Hypothalamus (tissue), 51 donors: ENCODE measurements at places on chromosomes 3 and 15.

- no peak for DNase-seq
Observed at GRCh38 chr15:81293728-81294515, 30.0 kb downstream of the STARD5 start.

GRCh38 chr3:98628317-98628716, 34.9 kb upstream of the CPOX start:
- DNase-seq = no peak

- DNase-seq = no peak
Observed at GRCh38 chr3:186496635-186497034, 47.5 kb downstream of the CRYGS start.

DNA sequence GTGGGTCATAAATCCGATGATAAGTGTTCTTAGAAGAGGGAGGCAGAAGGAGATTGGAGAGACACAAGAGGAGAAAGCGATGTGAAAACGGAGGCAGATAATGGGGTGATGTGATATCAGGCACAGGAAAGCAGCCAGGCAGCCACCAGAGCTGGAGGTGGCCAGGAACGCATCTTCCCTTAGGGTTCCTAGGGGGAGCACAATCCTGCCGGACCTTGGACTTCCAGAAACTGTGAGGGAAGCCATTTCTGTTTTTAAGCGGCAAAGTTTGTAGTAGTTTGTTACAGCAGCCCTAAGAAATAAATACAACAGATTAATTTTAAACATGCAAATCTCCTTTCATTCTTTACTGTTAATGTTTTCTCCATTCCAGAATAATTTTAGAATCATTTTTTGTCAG, 259.9 kb upstream of the TMC3 start:
- no peak for DNase-seq

DNA sequence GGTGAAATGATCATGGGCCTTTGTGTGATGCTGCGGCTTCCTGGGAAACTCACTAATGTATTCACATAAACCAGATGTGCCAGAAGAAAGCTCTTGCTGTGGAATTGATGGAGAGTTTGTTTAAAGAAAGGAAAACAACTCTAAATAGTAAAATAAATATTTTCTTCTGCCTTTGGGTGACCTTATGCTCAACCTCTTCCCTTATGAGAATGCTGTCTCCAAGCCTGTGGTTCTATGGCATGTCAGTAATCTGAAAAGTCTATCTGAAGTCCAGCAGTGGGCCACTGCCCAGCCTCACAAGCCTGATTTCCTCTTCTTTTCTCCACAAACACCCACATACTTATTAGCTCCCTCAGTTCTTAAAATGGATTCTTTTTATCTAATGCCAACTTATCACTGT, 49.9 kb upstream of the PHLDB2 start:
- DNase-seq = no peak

DNA sequence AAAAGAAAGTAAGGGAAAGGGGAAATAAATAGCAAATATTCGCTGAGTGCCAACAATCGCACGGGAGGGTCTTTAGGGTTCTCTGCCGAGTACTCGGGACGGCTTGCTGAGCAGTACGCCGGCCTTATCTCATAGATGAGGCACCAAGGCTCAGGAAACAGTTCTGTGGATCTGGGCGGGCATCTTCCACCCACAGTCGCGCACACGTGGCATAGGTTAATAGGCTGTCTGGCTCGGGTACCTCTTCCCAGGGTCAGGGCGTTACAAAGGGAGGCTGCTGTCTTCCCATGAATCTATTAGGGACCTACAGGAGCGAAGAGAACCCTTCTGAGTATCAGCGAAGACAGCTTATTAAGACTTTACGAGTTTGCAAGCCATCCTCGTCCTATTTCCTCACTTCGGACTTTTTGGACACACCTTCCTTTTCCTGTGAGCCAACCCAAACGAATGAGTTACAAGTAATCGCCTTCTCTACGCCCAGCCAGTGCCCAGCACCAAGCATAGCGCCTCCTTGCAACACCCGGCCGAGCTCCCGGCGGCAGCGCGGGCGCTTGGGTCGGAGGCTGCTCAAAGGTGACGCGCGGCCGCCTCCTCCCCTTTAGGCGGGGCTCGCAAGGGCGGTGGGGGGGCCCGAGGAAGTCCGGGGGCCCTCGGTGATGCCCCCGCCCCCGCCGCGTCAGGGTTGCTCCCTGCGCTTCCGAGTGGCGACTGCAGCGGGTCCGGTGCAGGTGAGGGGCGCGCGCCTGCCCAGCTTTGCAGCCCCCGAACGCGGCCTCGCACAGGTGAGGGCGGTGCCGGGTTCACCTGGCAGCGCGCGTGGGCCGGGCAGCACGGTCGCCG, at the start of gene MCTP2:
Gene MCTP2, plus strand, starts transcription at position 679 of the 840 bp plus-strand sequence. CDS start 66,705 bp downstream, outside the sequence.
- DNase-seq = no peak

DNA sequence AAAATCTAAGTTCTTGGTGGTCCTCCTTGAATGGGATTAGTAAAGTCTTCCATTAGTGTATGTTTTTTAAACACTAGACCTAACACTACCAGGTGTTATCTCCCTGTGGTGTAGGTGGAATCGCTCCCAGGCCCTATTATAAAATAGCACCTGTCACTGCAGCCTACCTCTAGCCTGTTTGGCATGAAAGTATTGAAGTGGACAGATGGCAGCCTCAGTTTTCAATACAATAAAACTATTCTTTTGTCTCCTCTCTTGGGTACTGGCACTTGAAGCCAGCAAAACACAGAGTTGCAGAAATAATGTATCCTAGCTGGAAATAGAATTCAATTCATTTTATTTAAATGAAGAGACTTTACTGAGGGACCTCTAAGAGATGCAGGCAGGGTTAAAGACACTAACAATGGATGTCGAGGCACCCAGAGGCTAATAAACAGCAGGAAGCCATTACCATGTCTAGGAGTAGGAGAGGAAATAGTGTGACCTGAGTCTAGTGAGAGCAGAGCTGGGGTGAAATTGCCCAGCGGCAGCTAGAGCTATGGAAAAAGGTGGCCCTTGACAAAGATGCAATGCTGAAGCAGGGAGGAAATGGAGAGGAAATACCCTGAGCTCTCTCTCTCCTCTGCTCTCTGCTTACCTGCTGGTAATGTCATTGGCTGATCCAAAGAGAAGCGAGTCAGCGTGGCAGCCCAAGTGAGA, 49.1 kb upstream of the TMEM158 start:
- no peak for DNase-seq

DNA sequence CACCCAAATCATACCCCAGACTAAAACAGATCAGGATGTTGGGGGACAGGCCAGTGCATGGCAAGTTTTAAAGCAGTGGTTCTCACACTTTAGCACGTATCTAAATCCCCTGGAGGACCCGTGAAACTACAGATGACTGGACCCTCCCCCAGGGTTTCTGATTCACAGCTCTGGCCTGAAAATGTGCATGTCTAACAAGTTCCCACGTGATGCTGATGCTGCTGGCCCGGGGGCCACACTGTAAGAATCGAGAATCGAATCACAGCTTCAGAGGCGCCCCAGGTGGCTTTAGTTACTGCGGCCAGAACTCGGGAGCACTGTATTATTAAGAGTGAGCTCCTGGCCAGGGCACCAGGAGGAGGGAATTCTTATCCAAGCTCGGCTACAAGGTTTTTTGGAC, 11.6 kb downstream of the ADAMTS17 start:
- DNase-seq = no peak

DNA sequence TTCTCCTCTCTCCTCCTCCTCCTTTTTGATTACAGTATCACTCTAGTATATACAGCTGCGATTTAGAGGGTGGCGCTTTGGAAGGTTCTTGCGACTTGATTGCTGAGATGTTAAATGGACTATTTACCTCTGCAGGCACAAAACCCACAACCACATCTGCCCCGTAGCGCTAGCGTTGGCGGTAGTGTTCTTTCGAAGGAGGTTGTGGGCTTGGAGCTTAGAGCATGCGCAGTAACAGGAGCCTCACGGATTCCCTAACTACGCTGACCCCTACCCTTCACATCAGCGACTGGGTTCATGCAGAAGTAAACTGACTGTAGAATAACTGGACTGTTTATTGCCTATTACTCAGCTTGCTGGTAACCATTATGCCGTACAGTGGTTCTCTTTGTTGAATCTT, 58.0 kb downstream of the CGGBP1 start:
- DNase-seq = peak; percentile 4

- peak; percentile 11 for DNase-seq
Observed at GRCh38 chr15:39828374-39828931, 45.8 kb upstream of the FSIP1 start.

- no peak for DNase-seq
Observed at GRCh38 chr3:12479919-12480427, 4.3 kb upstream of the TSEN2 start.

GRCh38 chr15:25795712-25796111, 67.4 kb downstream of the ATP10A start:
- no peak for DNase-seq

DNA sequence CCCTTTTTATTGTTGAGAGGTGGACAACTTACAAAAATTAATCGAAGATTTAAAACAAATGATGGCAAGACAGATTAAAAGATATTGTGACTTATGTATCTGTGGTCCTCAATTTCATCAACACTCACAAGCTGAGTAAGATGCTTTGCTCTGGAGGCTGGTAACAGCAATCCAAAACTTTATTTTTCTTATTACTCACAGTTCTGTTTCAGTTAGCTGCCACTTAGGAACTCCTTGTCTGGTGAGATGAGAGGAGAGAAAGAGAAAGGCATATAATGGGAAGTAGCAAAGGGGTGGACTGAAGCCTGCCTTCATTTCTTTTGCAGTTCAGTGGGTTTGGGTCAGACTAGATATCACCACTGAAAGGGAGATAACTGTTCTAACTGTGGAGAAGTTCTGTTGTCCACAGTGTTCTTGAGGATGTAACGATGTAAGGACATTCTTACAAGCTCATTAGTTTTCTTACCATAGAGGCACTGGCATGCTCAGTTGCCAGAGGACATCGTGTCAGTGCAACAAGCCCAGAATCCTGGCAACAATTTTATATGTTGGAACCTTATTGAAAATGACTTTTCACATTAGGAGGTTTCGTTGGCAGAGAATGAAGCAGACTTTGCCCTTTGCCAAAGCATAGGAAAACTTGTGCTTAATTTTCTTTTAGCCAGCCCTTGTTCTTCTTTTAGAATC, 93.6 kb downstream of the PLCL2 start:
- DNase-seq = no peak

GRCh38 chr3:23002151-23002550, 201.0 kb upstream of the UBE2E2 start:
- DNase-seq = no peak

GRCh38 chr15:98684436-98684835, 36.1 kb downstream of the IGF1R start:
- no peak for DNase-seq

GRCh38 chr15:100787567-100788417, 91.8 kb upstream of the ALDH1A3 start:
- no peak for DNase-seq

DNA sequence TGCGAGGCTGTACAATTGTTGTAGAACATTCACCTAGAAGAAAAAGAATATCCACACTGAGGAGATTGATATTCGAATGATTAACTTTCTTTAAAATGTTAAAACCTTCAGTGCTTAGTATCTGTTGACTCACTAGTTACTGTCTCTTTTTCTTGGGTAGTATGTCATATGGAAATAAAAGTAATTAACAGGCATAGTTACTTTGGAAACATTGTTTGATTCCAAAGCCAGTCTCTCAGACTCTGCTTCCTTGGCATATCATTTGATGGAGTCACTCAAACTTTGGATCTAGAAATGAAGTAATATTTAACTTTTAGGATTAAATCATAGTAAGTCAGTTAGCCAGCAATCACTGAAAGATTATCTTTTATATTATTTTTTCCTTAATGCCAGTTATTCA, 63.4 kb downstream of the MAP2K5 start:
- DNase-seq = no peak

GRCh38 chr3:4988983-4989834, 10.0 kb downstream of the BHLHE40 start:
- DNase-seq = no peak

- DNase-seq = no peak
Observed at GRCh38 chr3:195762611-195763010, 41.8 kb downstream of the MUC20 start.

DNA sequence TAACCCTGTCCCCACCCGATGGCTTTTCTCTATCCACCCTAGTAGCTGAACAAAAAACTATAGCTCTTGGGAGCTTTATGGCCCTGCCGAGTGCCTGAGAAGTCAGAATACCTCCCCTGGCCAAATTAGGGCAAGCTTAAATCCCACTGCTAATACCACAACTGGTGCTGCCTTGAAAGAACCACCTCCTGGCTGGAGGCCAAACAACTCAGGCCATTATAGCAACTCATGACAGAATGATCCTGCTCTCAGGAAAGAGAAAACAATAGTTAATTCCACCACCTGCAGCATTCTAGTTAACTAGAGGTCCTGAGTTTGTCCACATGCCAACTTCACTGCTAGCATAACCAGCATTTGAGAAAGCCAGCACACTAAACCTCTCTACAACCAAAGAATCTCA, 123.2 kb downstream of the RTP4 start:
- no peak for DNase-seq

GRCh38 chr3:71310980-71311660, 272.4 kb downstream of the FOXP1 start:
- no peak for DNase-seq

- DNase-seq = no peak
Observed at GRCh38 chr3:152477422-152477821, 208.7 kb downstream of the MBNL1 start.

- DNase-seq = no peak
Observed at GRCh38 chr3:51942603-51943450, 664 bp downstream of the PARP3 start.

- no peak for DNase-seq
Observed at GRCh38 chr15:63067976-63068743, 25.6 kb downstream of the TPM1 start.

DNA sequence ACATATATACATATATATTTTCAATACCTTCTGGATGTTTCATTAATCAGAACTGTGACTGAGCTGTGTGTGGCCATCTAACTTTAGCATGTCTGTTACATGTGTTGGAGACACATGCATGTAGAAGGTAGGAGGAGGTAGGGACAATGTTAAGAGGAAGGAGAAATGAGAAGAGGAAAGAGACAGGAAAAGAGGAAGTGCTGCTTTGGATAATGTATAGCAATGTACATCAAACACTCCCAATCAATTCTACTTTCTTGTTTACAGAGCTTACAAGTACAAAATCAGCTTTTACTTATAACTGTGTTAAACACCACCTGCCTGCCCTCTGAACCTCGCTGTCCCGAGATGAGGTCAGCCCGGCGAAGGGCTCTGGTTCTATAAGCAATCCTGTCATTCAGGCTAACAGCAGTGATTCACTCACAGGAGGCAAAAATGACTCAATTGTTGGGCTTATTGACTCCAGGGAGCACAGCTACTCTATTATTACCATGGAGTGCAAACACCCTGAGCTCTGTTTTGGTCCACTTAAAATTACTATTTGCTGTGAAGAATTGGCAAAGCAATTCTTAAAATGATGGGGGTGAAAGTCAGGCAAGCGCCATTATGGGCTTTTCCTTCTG, 188.9 kb downstream of the MEIS2 start:
- no peak for DNase-seq

- no peak for DNase-seq
Observed at GRCh38 chr3:54196360-54196991, 74.1 kb downstream of the CACNA2D3 start.

GRCh38 chr15:77393471-77393840, 26.4 kb downstream of the PEAK1 start:
- no peak for DNase-seq

DNA sequence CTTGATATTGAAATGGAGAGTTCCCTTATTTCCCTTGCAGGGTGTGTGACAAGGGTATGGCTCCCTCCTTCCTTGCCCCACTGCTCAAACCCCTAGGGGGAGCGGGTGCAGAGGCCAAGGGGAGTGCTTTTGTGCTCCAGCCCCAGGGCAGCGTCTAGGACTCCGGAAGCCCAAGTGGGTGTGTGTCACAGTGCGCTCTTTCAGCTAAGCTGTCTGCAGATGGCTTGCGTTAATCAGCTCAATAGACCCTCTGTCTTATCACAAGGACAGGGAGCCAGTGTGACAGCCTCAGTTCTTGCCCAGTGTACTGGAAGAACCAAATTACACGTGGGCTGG, 523.6 kb upstream of the LMCD1 start:
- DNase-seq = peak; percentile 53
